Iris pigment epithelial cell (primary cell): ENCODE measurements at places on chromosomes 2 and 18.

- DNase-seq, result no peak
These were observed 13.3 kb upstream of the IMPACT start for GRCh38 chr18:24413148-24413547.

DNA sequence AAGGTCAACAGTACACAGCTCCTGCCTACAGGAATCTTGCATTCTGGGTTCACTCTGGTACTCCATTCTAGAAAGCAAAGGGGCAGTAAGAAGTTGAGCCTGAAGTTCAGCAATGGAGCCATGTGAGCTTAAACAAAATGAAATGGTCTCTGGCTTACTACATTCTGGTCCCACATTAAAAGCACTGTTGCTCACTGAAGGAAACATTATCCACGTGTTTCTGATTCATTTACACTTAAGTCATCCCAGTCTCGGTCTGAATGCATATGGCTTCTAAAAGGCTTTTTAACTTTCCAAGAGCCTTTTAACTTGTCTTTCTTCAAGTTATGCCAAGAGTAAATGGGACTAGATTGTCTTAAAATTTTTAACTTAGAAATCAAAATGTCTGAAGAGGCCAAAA lies 177.8 kb downstream of the LNPK start:
- DNase-seq, result no peak

- no peak for DNase-seq
These were observed 443.9 kb upstream of the MYT1L start for GRCh38 chr2:2775018-2775417.

DNA sequence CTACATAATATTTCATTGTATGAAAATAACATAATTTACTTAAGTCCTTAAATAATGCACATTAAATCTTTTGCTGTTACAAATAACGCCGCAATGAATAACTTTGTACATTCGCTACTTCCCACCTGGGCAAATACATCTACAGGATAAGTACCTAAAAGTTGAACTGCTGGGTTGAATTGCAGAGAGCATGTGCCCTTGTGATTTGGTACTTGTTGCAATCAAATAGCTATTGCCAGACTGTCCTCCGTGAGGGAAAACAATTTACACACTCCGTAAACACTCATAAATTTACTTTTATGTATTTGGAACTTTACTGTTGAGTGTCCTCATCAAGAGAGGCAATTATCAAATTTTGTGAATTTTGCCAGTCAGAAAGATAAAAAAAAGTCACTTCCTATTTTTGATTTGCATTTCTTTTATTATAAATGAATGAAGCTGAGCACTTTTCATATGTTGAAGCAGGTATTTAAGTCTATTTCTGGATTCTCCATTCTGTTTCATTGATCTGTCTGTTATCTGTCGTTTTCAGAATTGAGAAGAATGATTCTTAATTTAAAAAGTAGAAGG lies 140.8 kb upstream of the SERTAD2 start:
- no peak for DNase-seq

GRCh38 chr18:40608226-40608625 lies 1346.8 kb upstream of the PIK3C3 start:
- DNase-seq, result peak; percentile 15

GRCh38 chr2:64594226-64594989 lies 59.3 kb downstream of the SERTAD2 start:
- DNase-seq, result no peak

DNA sequence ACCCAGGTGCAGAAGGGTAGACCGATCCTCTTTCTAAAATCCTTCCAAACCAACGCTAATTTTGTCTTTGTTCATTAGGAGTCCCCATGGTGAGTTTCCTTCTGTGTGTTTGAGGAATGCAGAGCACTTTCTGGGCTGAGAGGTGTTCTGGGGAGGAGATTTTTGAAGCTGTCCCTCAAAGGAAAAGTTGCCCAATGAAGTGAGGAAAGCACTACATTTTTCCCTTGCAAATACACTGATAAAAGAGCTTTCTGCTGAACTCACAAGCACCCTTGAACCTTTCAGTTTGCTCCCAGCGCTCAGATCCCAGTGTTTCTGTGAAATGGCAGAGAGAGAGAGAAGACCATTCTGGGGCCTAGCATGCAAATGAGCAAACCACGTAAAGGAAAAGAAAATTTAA lies 299.6 kb upstream of the FANCL start:
- DNase-seq, result no peak

- peak; percentile 50 for DNase-seq
These were observed 766 bp downstream of the MFF start for GRCh38 chr2:227325839-227326195.

DNA sequence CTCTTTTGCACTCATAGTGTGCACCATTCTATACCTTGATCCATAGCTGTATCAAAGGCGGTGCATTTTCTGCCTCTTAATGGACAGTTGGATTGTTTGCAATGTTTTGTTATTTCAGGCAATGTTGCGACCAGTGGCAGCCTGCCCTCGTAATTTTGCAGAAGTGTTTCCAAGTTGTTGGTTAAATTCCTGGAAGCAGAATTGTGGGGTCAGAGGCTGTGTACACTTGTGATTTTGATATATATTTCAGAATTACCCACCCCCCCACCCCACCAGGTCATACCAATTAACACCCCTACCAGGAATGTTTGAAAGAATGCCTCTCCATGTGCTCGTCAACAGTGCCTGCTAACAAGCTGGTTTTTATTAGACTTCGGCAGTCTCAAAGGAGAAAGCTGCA lies 32.4 kb upstream of the IL1R1 start:
- no peak for DNase-seq

GRCh38 chr2:4673025-4673489 lies 969.7 kb downstream of the DCDC2C start:
- no peak for DNase-seq

- peak; percentile 36 for DNase-seq
These were observed 698 bp upstream of the TMEM237 start for GRCh38 chr2:201644001-201644400.

GRCh38 chr18:34875150-34875549 lies 165.1 kb downstream of the DTNA start:
- DNase-seq, result no peak

GRCh38 chr2:127381762-127382161 lies 6.0 kb downstream of the MAP3K2 start:
- DNase-seq, result no peak

- no peak for DNase-seq
These were observed 91.2 kb upstream of the UXS1 start for GRCh38 chr2:106285237-106285829.

DNA sequence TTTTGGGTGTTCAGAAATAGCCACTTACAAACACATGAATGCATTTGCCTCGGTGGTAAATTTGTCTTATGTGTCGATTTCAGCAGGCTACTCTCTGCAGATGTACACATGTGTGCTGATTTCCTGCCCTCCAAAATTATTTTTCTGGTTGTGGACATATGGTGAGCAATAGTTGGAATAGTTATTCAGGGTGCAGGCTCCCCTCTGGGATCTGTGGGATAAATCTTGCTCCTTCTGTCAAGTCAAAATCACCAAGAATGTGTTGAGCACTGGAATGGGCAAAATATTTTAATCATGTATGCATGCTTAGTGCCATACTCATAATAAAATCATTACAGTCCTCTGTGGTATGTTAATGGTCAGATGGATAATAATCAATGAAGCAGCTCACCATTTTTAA lies 684.5 kb downstream of the BCL11A start:
- DNase-seq, result no peak

DNA sequence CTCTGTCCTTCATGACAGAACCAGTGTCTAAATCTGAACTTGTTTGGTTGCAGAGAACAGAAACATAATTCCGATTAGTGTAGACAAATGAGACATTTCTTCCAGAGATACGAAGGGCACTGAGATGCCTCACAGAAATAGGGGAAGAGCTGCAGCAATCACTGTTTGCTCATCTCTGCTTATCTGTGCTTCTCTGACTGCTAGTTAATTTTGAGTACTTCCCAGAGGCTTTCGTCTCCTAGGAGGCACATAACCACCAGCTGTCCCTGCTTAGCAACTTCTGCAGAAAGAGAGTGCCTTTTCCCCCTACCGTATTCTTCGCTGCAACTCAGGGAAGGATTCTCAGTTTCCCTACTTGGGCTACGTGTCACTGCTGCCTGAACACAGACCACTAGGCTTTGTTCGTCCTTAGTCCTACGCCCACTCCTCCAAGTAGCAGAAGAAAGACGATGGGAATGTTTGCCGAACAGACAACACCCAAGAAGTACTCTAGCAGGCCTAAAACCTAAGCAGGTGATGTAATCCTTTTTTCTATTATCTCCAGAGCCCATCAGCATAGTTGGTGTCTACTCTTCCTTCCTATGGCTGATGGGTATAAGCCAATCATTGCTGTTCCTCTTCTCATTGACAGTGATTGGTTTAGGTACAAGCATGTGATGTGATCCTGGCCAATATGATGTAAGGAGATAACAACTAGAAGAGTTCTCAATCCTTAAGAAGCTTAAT lies 63.6 kb downstream of the TNP1 start:
- no peak for DNase-seq

- DNase-seq, result peak; percentile 39
These were observed 627 bp downstream of the RNF25 start for GRCh38 chr2:218671097-218671653.

DNA sequence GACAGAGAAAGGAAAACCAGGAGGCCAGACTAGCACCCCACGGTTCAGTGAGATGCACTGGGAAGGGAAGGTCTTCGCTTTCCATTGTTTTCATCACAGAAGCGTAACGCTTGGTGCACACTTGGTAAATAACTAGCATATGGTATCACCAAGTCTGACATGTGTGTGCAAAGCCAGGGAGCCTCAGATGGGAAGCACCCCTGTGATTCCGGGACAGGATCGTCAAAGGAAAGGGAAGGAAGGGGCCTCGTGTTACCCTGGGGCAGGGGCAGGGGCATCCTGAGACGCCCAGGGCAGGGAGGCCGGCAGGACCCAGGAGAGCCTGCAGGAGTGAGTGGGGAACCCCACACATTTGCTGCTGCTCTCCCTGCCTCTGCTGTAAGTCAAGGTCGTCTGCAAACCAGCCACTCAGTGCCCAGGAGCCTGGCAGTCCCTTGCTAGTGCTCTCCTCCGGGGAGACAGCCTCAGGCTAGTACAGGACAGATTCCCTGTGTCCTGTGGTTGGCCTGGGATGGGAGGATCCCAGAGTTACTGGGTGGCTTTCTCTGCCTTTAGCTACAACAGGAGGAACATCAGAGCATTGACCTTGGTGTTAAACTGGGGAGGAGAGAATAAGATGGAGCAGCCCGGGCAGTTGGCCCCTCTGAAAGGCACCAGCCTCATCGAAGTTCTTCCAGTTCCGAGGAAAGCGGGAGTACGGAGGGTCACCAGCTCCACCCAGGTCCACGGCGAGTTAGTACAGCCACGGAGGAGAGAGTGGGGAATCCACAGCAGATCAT lies 192.5 kb downstream of the NDUFA10 start:
- no peak for DNase-seq

DNA sequence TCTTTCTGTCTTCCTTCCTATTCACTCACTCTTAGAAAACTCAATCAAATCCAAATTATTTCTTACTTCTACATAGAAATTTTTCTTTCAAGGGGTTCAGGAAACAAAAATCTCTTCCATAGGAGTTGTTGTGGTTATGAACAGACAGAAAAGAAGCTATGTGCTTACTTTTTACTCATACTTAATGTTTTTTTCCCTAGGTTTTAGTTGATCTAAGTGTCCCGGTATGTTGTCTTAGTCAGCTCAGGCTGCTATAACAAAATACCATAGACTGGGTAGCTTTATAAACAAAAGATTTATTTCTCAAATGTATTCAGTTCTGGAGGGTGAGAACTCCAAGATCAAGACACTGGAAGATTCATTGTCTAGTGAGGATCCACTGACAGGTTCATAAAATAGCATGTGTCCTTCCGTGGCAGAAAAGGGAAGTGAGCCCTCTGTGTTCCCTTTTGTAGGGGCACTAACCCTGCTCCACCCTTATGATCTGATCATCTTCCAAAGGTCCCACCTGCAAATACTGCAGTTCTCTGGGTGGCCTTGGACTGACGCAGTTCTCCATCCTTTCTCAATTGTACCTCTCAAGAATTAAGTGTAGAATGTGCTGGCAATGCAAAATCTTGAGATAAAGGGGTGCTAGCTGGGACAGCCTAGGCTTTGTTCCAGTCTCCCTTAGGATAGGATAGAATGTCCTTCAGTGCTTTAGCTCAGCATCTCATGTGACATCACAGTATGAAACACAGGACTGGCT lies 14.4 kb upstream of the VRK2 start:
- peak; percentile 65 for DNase-seq

- peak; percentile 60 for DNase-seq
These were observed 113.3 kb downstream of the KIAA1328 start for GRCh38 chr18:36942264-36942663.

DNA sequence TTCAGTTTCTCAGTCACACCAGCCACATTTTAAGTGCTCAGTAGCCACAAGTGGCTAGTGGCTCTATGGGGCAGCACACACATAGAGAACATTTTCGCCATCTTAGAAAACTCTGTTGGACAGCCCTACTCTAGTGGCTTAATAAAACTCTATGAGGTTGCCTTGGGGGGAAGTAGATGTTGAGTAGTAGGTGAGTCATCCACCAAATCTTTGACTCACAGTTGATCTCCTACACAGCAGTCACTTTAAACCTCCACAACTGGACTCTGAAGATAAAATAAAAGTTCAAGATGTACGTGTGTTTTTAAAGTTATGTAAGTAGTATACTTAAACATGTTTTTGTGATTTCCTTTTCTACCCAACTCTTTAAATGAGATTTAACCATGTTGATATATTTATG lies 379.0 kb downstream of the SETBP1 start:
- peak; percentile 74 for DNase-seq

DNA sequence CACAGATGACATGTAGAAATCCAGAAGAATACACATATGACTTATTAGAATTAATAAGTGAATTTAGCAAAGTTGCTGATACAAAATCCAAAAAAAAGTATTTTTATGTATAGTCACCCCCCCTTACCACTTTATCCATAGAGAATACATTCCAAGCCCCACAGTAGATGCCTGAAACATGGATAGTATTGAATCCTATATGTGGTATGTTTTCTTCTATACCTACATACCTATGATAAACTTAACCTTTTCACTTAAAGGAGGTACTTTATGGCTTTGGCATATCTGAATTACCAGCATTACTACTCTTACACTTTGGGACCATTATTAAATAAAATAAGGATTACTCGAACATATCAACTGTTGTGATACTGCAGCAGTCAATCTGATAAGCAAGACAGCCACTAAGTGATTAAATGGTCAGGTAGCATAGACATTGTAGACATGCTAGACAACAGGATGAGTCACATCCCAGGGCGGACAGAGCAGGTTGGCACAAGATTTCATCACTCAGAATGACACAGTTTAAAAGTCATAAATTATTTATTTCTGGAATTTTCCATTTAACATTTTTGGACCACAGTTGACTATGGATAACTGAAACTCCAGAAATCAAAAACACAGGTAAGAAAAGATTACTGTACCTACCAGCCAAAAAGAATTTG lies 208.2 kb upstream of the CHAC2 start:
- DNase-seq, result no peak

GRCh38 chr2:240889601-240890560 lies 6.1 kb downstream of the MAB21L4 start:
- no peak for DNase-seq

GRCh38 chr2:222456479-222457077 lies 32.2 kb downstream of the SGPP2 start:
- no peak for DNase-seq

GRCh38 chr2:45769854-45770576 lies 118.5 kb downstream of the PRKCE start:
- no peak for DNase-seq

GRCh38 chr18:67783196-67783946 lies 266.9 kb upstream of the DSEL start:
- DNase-seq, result peak; percentile 91
